Activated T-helper 1 cell treated with anti-CD3 and anti-CD28 coated beads, Interleukin-12 subunit alpha, Interleukin-12 subunit beta, Interleukin-2, Interleukin-4 antibody, amounts not matched to agents 30 ng/mL and 10 ng/mL and 1 ng/mL, durations not matched to agents 14 hours and 24 hours and 36 hours (primary cell): ENCODE measurements at places on chromosomes 1 and 21.

DNA sequence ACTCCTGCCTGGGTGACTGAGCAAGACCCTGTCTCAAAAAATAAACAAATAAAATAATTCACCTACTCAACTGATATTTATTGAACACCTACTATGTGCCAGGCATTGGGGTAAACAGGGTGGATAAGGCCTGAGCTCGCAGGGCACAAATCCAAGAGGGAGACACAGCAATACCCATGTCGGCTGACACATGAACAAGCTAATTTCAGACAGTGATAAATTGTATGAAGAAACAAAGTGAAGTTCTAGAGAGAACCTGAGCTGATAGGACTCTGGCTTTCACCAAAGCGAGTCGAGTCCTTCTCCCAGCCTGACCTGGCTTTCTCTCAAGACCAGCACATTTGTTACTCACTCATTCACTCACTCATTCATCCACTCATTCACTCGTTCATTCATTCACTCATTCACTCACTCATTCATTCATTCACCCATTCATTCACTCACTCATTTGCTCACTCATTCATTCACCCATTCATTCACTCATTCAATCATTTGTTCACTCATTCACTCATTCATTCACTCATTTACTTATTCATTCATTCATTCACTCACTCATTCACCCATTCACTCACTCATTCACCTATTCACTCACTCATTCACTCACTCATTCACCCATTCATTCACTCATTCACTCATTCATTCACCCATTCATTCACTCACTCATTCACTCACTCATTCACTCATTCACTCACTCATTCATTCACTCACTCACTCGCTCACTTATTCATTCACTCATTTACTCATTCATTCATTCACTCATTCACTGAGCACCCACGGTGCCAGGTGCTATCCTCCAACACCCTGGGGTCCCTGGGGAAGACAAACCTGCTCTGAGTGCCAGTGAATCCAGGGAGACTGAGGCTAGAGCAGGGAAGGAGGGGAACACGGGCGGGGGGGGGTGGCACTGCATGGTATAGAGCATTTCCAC, 37.4 kb upstream of the CASZ1 start:
- DNase-seq = no peak

DNA sequence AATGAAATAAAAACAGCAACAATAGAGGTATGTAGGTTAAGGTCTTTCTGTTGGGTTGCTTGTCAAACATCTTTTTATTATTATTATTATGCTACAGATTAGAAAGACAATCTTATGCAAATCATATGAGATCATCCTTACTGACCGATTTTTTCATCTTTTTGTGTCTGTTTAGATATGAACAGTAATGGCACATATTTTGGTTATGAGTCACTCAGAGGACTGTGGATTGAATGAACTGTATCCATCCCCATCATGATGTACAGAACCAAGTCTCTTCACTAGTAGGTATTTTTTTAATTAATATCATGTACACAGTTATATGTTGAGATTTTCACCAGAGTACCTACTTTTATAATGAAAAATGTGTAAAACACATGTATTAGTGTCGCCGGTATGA, 159.1 kb downstream of the CHRM3 start:
- DNase-seq = no peak

DNA sequence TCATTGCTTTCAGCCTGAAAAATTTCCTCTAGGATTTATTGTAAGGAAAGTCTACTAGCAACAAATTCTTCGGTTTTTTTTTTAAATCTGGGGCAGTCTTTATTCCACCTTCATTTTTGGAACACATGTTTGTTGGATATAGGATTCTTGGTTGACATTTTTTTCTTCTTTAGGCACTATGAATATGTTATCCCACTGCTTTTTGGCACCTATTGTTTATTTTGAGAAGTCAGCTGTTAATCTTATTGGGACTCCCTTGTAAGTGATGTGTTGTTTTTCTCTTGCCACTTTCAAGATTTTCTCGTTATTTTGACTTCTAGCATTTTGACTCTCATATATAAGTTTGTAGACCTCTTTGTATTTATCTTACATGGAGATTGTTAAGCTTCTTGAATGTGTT, 99.3 kb downstream of the NPHS2 start:
- DNase-seq = no peak

- DNase-seq = no peak
Observed at GRCh38 chr1:181931873-181932272, 129.6 kb downstream of the ZNF648 start.

DNA sequence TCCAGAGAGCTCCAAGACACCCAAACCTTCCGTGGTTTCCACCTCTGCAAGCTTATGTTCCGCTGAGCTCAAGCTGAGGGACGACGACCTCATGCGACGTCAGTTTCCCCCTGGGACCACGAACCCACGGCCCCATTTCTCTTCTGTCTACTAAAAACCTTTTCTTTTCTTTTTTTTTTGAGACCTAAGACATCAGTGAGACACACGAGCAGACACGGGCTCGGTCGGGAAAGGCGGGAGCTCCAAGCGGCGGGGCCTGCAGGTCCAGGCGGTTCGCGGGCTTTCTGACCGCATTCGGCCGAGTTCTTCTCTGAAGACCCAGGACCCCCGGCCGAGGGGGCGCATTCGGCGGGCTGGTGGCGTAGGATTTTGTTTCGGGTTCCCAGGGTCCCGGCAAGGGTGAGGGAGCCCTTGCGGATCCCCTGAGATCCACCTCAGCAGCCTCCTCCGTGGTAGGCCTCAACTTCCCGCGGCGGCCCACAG, 402 bp downstream of the C21orf58 start:
- DNase-seq = peak; percentile 12

GRCh38 chr1:3066250-3066711, 2.7 kb upstream of the PRDM16 start:
- no peak for DNase-seq
